ENCODE measurements at places on chromosomes 1 and 21.
A peak's percentile ranks its signal among the peaks of the same experiment; 100 is the strongest.

- DNase-seq, result no peak
These were observed 51.2 kb downstream of the POFUT2 start for GRCh38 chr21:45236481-45236880.

DNA sequence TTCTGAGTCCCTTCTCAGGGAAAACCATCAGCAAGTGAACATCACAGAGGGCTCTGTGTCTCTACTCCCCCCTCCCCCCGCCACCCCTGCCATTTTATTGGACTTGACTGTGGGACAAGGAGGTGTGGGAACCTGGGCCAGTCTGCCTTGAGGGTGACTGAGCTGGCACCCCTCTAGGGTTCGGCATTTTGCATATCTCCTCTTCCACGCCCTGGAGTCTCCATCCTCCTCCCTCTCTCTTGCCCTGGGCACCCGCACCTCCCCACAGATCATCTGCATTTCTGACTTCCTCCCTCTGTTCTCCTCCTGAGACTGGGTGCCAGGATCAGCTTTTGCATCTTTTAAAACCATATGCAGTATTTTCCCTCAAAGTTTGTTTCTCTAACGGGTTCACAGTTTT, 107.1 kb upstream of the ERRFI1 start:
- no peak for DNase-seq

DNA sequence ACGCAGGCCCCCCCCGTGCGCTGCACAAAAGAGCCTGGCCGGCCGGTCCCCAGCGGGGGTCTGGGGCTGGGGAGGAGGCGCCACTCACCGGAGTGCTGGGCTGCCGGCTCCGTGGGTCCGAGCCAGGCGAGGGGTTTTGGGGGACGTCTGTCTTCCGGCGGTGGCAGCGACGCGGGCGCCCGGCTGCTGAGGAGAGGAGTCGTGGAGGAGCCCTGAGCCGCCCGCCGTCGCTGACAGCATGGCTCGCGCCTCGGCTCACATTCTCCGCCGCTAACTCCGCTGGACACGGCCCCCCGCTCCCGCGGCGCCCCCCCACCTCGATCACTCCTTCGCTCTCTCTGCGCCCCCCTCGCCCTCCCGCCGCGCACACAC, 649 bp downstream of the AHDC1 start:
- peak; percentile 65 for DNase-seq

GRCh38 chr1:174447866-174448530, at the start of gene GPR52:
TSS of gene GPR52 (plus strand) at chr1:174447964. CDS start at chr1:174448112, 148 bp downstream.
- no peak for DNase-seq

- DNase-seq, result no peak
These were observed 203.1 kb downstream of the DENND1B start for GRCh38 chr1:197572169-197572568.

DNA sequence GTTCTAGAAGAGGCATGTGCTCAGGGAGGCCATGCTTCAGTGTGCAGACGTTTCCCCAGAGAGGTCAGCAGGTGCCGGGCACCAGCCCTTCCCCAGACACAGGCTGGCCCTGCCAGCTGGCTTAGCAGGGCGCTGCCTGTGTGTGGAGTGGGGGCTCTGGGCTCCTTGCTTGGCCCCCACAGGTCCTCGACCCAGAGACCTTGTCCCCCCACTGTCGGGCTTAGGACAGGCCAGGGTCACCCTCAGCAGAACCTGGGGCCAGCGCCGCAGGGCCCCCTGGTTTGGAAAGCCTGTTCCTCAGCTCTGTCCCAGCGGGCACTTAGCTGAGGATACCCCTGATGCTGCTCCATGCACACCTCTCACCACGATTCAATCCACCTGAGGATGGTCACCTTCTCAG, 172.3 kb upstream of the ARHGEF16 start:
- DNase-seq, result no peak

DNA sequence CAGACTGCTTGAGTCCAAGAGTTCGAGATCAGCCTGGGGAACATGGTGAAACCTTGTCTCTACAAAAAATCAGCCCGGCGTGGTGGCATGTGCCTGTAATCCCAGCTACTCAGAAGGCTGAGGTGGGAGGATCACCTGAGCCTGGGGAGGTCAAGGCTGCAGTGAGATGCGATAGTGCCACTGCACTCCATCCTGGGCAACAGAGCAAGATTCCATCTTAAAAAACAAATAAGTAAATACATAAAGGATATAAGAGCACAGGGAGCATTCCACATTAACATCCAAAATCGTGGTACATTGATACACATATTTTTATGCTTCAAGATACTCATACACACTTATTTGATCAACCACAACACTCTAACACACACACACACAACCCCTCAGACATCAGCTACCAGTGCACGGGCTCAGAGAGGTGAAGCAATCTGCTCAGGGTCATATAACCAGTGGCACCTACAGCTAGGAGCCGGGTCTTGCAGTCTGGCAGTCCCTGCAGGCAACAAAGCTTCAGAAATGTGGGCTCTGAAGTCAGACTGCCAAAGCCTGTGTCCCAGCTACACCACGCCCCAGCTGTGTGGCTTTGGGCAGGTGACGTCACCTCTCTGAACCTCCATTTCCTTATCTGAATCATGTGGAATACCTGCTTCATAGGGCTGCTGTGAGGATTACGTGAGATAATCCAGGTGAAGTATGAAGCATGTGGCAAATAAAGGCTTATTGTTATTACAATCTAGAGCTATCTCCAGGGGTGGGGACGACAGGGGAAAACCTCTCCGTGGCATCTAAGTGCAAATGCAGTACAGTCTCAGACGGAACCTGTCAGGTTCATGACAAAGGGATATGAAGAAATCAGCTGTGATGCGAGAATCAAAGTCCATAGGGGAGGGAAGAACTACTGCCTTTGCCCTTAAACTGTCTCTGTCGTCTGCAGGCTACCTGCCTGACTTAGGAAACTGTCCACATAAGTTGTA, 4.8 kb upstream of the CRYBG2 start:
- DNase-seq, result peak; percentile 79
